Naive thymus-derived CD4-positive, alpha-beta T cell (primary cell): ENCODE measurements at places on chromosomes 7 and 10.
A peak's percentile ranks its signal among the peaks of the same experiment; 100 is the strongest.

- no peak for DNase-seq
Observed at GRCh38 chr7:42431873-42432272, 194.9 kb upstream of the GLI3 start.

DNA sequence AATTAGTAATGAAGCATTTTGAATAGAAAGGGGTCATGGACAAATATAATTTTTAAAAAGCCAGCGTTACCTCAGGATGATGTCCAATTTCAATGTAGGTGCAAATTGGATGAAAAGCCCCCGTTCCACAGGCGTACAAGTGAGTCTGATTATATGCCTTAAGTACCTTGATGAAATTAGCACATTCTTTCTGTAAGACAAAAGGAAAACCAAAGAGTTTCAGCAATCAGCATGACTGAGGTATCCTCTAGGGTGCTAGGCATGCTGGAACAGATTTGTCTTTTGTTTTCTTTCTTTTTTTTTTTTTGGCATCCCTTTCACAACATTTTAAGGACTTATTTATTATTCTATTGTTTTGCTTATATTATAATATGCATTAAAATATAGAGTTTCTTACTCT lies 84.2 kb downstream of the SEMA3A start:
- DNase-seq: no peak

- peak; percentile 43 for DNase-seq
Observed at GRCh38 chr7:47818796-47819606, 129.3 kb downstream of the PKD1L1 start.

DNA sequence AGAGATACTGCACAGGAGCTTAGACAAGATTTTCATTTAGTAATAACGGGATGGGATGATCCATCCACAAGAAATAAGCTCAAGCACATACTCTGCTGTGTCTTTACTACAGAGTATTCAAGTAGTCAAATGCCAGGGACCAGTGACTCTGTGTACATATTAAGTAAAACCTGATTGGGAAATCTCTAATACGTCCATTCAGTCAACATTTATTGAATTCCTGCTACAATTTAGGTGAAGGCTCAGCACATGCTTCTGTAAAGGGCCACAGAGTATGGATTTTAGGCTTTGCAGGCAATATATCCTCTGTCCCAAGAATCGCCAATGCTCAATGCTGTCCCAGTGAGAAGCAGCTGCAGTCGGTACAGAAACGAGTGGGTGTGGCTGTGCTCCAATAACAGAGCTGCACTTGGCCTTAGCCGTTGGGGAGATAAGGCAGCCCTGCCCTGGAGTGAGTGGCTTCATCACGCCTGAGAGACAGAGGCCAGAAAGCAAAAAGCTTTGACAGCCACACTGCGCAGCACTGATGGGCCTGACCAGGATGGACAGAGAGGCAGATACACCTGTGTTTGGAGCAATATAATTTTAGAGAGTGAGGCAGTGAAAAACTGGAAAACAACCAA lies 186.8 kb downstream of the PARD3 start:
- no peak for DNase-seq

- no peak for DNase-seq
Observed at GRCh38 chr7:50409856-50410745, 40.0 kb downstream of the FIGNL1 start.

GRCh38 chr7:129779602-129780256 lies 168.2 kb downstream of the NRF1 start:
- no peak for DNase-seq

DNA sequence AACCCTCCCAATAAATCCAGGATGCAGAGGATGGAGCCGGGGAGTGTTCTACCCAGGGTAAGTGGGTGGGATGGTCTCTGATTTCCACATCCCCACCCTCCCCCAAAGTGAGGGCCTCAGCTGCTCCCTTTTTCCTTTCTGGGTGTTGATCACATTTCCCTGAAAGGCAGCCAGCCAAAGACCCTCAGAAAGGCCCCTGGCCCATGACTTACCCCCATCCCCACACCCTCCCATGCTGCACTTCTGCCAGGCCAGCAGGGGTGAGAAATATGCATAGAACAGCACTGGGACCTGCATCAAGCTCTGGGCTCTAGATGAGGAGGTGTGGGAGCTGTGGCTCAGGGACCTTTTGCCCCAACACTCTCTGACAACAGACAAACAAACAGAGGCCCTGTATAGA lies 927.3 kb upstream of the ZNF722 start:
- no peak for DNase-seq

DNA sequence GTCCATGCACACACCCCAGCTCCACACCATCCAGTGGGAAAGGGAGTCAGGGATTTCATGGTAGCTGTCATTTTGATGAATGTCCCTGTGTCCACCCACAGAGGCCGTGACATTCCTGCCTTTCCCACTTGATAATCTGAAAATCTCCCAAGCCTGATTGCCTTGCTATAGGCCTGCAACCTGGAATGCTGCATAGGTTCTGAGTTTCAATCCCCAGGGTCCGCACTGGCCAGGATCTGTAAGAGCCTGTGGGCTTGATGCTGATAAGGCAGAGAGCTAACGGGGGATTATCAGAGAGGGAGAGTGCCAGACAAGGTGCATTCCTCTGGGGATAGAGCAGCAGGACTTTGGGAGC lies 57.5 kb downstream of the RBM20 start:
- no peak for DNase-seq

- no peak for DNase-seq
Observed at GRCh38 chr10:35351021-35351420, 14.7 kb downstream of the CCNY start.

DNA sequence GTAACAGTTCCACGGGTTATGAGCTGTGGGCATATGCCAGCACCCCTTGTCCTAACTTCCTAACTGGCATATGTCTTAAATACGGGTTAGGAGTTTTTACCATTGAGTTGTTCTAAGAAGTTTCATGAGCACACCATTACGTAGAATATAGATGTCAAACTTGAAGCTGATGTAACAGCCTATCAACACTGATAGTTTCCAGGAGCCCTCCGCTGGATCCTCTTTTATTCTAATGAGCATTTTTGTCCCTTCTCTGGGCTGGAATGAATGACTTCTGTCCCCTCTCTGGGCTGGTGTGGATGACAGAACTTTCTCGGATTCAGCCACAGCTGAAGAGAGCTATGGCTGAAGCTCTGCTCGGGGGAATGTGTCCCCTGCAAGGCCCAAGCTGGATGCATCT lies 256.3 kb downstream of the SORCS1 start:
- DNase-seq: no peak

DNA sequence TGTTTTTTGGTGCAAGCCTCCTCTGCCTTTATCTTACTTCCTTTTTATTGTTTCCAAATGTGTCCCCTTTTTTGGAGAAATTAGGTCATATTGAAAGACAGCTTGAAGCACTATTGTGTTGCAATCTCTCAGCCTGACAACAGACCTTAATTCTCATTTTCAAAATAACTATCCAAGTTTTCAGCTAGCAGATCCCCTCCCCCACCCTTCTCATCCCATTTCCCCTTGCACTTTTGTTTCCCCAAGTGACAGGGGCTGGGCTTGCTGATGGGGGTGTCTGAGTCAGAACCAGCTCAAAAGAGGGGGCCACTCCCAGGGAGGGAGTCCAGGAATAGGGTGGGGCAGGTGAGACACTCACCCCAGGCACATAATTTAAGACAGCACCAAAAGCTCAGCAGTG lies 75.3 kb downstream of the MKI67 start:
- no peak for DNase-seq

DNA sequence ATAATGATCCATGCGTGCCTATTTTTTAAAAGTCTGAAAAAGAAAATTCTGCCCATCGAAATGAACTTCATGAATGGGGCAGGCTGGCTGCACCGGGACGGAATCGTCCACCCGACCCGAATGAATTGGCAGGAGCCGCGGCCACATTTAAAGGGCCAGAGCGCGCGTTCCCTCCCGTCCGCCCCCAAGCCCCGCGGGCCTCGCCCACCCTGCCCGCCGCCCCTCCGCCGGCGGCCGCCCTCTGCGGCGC lies 319 bp upstream of the GATA3 start:
- DNase-seq: no peak

- DNase-seq: no peak
Observed at GRCh38 chr10:28881171-28881882, 204.0 kb downstream of the BAMBI start.

DNA sequence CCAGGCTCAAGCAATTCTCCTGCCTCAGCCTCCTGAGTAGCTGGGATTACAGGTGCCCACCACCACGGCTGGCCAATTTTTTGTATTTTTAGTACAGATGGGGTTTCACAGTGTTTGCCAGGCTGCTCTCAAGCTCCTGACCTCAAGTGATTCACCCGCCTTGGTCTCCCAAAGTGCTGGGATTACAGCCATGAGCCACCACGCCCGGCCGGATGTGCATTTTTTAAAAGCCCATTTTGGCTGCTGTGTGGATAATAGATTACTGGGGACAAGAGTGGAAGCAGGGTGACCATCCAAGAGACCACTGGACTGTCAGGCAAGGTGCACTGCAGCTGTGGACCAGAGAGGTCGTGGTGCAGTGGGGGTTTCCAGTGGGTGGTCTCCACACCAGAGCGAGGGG lies 21.4 kb downstream of the HKDC1 start:
- DNase-seq: no peak

- DNase-seq: no peak
Observed at GRCh38 chr10:2949948-2950354, 117.4 kb upstream of the PFKP start.

DNA sequence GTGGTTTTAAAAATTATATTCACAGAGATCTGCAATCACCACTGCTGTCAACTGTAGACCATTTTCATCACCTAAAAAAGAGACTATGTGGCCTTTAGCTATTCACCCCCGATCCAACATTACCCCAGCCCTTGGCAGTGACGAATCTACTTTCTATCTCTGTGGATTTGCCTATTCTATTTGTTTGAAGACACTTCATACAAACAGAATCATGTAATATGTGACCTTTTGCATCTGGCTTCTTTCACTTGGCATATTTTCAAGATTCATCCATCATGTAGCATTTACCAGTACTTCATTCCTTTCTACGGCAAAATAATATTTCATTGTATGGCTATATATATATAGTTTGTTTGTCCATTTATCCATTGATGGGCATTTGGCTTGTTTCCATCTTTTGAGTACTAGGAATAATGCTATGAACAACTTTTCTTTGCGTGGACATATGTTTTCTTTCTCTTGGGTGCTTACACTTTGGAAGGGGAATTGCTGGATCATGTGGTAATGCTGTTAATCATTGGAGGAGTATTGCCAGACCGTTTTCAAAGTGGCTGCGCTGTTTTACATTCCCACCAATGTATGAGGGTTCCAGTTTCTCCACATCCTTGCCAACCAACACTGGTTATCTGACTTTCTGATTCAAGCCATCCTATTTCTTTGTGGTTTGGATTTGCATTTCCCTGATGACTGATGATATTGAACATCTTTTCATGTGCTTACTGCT lies 22.3 kb downstream of the ADAMTS14 start:
- DNase-seq: no peak

GRCh38 chr10:76251841-76252671 lies 820.6 kb downstream of the LRMDA start:
- DNase-seq: no peak

DNA sequence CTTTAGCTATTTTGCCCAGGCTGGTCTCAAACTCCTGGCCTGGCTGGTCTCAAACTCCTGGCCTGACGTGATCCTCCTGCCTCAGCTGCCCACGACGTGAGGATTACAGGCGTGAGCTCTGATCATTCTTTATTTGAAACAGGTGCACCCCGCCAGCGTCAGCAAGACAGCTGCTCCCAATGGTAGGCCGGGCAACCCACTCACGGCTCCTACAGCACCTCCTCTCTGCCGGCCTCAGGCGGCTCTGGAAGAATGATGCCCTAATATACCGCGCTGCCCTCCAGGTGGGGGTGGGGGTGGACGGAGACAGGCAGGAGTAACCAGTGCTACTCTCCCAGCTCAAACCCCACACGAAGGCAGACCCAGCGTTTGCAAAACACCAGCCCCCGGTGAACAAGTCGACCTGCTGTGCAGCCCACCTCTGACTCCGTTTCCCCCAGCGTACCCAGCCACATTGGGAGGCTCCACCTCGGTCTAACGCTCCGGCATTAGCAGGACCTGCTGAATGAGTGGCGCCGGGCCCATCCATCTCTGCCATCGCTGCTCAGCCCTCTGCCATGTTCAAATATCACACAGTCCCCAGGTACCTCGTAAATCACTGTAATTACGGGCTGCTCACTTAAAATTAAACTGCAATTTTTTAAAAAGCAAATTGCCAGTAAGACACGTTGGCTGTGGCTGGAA lies 148.6 kb downstream of the ELFN1 start:
- no peak for DNase-seq

GRCh38 chr7:78850093-78850740 lies 603.2 kb downstream of the MAGI2 start:
- DNase-seq: no peak

DNA sequence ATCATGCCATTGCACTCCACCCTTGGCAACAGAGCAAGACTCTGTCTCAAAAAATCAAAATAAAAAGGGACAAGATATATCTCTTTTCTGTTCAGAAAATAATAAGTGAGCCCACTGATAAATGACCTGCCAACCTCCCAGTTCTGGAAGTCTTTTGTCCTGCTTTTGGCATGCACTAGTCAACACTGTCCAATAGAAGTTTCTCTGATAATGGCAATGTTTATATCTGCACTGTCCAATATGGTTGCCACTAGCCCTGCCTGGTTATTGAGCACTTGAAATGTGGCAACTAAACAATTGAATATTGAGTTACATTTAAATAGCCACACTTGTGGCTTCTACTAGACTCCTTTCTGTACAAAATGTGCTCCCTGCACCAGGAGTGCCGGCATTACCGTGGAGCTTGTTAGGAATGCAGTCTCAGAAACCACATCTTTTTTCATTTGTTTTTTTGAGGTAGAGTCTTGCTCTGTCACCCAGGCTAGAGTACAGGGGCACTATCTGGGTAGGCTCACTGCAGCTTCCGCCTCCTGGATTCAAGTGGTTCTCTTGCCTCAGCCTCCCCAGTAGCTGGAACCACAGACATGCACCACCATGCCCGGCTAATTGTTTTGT lies 229.7 kb downstream of the CACNB2 start:
- no peak for DNase-seq

DNA sequence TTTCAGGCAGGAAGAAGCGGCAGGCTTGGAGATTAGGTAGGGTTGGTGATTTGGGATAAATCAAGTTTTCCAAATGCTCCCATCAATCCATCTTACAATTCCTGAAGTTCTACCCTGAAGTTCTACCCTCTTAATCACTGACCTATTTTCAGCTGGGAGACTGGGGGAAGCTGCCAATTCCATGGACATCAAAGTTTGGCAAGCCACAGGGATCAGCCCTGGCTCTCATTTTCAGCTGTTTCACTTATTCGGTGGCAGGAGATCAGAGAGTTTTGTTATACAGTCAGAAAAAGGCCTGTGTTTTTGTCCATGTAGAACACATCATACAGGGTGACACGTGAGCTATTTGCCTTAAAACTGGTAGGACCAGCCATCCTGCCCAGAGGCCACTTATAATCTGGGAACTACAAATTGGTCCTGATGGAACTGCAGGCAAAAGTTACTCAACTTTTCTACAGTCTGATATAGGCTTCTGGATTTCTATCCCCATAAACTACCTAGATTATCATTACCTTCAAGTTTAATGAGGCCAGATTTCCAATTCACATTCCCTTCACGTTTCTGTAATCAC lies 112.9 kb upstream of the ZNF746 start:
- DNase-seq: no peak
